Stimulated activated CD4-positive, alpha-beta T cell treated with anti-CD3 and anti-CD28 coated beads, TNF-alpha, amount 100 ng/mL, for 24 hours (primary cell): ENCODE measurements at places on chromosomes 12 and 14.

GRCh38 chr14:99521176-99522024, 40.2 kb downstream of the CCNK start:
- no peak for DNase-seq

- no peak for DNase-seq
Measured at GRCh38 chr12:65892841-65893251, 68.6 kb downstream of the HMGA2 start.

DNA sequence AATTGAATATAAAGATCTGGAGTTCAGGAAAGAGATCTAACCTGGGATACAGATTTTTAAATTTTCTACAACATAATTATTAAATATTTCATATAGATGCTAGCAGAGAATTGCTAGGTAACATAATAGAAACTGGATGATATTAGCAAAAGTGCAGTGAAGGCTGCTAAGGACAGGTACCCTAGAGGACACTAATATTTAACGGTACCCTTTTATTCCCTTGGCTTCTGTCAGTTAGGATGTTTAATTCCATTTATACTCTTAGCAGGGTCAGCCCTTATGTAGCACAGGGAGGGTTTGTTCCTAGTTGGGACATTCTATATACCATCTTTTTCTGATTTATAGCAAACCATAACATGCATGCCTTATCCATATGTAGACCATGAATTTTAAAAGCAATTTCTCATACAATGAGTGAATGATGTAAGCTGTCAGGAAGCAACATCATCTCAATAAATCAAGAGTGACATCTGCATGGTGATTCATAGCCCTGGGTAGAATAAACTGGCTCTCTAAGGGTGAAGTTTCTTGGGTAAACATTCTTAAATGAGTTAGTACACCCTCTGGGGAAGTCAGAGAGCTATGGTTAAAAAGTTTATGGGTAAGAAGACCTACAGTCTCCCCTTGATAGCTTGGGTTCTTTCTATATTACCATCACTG, 404.4 kb upstream of the MGAT4C start:
- no peak for DNase-seq

GRCh38 chr14:58476320-58476719, 48.8 kb downstream of the KIAA0586 start:
- DNase-seq, result no peak

- DNase-seq, result no peak
Measured at GRCh38 chr12:120130011-120130410, 13.5 kb upstream of the RAB35 start.

DNA sequence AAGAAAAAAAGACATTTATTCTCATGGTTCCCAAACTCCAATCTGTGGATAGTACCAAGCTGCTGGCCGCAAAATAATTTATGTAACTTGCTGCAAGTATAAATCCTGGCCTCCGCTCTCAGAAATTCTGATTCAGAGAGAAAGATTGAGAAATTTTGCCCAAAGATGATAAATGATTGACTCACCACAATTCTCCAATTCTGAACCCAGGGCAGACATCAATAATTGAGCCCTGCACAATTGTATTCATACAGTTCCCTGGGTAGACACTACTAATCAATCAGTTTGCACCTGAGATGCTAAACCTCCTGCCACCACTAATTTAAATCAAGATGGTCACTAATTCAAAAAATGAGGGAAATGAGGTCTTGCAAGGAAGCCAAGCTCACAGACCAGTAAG, 38.2 kb downstream of the TRPV4 start:
- DNase-seq, result no peak

- no peak for DNase-seq
Measured at GRCh38 chr12:119512772-119513497, 80.6 kb upstream of the TMEM233 start.

- DNase-seq, result no peak
Measured at GRCh38 chr14:91261115-91261514, 16.6 kb upstream of the GPR68 start.

DNA sequence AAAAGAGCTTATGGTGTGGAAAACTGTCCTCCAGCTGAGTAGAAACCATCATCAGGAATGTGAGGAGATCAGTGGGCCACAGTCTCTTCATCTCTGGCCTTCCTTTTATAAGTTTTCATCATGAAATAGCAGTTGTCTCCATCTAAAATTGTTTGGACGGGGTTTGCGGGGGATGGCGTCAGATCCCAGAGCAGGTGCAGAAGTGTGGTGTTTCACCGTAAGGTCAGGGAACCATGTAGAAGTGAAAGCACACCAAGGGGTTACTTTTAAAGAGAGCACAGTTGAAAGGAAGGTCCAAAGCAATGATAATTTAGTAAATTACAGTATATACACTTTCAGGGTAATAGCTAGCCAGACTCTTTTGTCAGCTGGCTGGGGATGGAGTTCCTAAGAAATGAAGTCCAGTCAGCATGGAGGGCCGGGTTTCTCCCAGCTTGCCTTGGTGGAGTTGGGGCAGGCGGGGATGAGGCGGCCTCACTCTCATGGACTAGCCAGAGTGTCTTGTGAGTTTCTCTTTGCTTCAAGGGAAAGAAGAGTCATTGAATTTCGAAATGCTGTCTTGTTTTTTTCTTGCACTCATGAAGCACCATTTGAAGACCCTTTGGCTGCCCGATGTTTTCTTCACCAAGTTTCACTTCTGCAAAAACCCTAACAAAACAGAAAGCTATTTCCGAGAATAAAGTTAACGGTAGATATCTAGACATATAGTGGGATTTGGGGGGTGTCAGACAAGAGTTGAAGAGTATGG, 100.6 kb downstream of the ETV6 start:
- DNase-seq, result no peak

DNA sequence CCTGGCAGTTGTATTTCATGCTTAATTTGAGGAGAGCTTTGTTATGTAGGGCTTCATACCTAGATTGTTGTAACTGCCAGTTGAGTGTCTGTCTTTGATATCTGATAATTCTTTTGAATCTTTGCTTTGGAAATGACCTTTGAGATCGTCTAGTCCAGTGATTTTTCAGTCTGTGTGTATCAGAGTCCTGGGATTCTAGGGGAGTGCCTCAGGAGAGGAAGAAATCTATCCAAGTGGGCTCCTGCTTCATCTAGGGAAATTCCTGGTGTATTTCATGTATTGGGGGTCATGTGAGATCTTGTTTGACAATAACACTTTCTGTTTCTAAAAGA, 98.6 kb downstream of the FIGNL2 start:
- no peak for DNase-seq

DNA sequence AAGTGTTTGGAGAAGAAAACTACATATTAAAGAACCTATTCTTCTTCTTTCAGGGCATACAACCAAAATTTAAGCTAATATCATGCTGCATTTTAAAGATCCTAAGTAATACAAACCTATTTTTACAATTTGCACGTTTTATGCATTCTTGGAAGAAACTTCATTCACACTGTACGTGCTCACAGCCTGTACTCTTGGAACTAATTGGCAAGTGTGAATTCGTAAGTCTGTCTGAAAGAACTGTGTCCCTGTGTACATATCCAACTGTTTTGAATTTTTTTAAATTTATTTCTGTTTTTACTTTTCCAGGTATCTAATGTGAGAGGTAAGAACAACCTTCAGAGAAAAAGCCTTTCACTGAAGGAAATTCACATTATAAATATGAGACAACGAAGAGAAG, 347.0 kb downstream of the MDGA2 start:
- no peak for DNase-seq

DNA sequence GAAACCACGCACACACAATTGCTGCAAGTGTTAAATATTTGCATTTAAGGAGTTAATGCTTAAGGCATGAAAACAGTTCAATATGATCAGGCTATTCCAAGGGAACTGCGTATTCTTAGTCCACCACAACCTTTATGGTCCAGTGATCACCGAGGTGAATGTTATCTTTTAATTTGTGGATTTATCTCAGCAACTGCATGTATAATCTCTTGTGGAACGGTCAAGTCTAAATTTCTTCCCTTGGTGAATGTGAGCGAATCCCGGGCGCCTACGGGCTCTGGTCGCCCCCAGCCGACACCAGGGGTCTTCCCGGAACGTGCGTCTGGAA, 999 bp upstream of the AK7 start:
- DNase-seq, result no peak

GRCh38 chr12:54294152-54294952, 6.5 kb downstream of the NFE2 start:
- peak; percentile 52 for DNase-seq

- no peak for DNase-seq
Measured at GRCh38 chr12:24360907-24361306, 411.4 kb upstream of the SOX5 start.

GRCh38 chr12:57624441-57625220, 8.4 kb downstream of the B4GALNT1 start:
- no peak for DNase-seq

DNA sequence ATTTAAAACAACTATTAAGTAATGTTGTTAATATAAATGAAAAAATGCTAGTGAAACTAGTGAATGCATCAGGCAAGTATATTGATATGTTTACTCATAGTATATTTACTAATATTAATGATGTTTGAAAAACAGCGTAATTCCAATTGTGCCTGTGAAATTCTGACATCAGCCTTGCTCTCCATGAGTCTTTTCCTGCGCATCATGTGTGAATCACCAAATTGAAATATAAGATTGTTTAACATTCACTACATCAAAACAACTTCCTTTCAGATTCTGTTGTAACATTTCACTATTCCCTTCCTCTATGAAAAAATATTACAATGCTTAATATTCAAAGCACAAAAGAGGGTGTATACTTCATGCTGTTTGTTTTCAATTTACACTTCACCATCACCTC, 1995.9 kb upstream of the SEL1L start:
- DNase-seq, result no peak

- DNase-seq, result peak; percentile 39
Measured at GRCh38 chr14:61525293-61526011, 169.9 kb upstream of the HIF1A start.

DNA sequence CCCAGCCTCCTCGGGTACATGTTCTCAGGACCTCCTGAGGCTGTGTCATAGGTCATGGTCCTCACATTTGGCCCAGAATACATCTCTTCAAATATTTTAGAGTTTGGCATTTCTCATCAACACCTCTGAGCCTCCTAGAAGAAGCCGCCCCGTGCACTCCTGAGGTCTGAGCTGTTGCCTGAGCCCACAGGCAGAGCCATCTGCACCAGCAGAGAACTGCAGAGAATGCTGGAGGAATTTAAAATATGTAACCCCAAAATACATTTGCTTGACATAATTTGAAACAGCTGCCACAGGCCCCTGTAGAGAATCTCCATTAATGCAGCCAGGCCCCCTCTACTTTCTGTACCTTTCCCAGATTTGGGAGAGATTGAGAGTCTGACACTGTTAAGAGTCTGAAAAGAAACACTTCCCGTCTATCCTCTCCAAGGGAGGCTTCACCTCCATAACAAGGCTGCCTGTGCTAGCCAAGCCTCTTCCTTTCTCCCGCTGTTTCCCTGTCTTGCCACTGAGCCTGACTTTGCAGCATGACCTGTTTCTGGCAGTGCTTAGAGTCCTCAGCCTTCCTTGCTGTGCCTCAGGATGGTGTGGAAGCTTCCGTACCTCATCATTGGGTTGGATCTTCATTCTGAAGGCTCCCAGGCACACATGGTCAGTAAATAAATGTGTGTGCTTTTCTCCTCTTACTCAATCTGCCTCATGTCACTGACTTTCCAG, 95.4 kb upstream of the SFSWAP start:
- no peak for DNase-seq

GRCh38 chr12:129459886-129460285, 443.9 kb downstream of the TMEM132D start:
- no peak for DNase-seq

DNA sequence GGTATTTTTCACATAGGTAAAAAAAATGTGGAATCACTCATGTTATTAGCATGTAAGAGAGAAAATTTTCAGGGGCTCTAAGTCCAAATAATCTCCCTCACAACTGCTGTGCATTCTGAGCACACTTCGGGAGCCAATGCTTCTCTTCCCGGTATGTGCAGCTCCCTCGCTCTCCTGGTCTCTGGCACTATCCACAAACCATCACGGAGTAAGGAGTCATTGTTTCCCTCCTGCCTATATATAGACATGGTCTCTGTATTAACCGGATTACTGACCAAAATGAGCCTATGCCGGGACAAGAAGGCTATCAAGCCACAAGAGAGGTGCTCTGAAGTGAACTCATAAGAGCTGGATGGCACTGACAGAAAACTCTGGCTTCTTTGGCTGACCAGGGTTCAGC, 13.4 kb downstream of the HECTD4 start:
- DNase-seq, result no peak
